Neuronal stem cell (in vitro differentiated cells): ENCODE measurements at places on chromosomes 7 and 10.

DNA sequence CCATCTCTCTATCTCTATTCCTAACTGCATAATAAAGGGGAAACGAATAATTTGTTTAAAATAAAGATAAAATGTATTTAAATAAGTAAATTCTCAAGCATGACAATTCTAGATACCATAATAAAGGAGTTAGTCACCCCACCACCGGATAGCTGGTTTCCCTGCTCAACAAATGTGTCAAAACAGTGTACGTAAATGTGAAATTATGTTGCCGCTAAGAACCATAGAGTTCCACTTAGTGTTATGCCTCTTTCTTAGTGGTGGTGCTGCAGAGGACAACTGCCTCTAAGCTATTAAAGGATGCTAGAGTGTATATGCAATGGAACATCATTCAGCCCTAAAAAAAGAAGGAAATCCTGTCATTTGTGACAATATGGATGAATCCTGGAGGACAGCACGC, 42.4 kb downstream of the SMKR1 start:
- no peak overlapping the region for H3K27ac ChIP-seq
- H3K4me1 ChIP-seq = peaks cover 4% of the 10 kb centered on the region
- no peak overlapping the region for H3K4me3 ChIP-seq

DNA sequence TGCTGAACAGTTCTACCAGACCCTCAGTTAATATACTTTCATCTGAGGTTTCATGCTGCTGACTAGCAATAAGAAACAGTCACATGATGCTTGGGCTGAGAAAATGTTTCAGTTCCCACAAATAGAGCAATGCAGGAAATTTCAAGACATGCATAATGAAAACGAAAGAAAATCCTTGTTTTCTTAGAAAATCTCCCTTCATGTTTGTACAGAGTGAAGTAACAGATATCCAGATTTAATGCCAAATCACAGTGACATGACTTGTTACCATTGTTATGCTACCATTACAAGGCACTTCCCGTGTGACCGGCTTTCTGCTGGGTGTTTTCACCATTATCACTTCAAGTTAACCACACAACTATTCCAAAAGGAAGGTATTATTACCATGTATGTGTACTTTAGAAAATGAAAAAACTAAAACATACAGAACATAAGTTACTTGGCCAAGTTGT, 121.7 kb downstream of the DOCK4 start:
- H3K4me1 ChIP-seq = no peaks in the 10 kb centered on the region
- H3K27ac ChIP-seq = no peak overlapping the region
- H3K27me3 ChIP-seq = no peaks in the 10 kb centered on the region

- H3K4me1 ChIP-seq = no peaks in the 10 kb centered on the region
- no peak overlapping the region for H3K27ac ChIP-seq
- H3K4me3 ChIP-seq = no peak overlapping the region
Observed at GRCh38 chr7:73865738-73866445, 4.9 kb downstream of the TMEM270 start.

DNA sequence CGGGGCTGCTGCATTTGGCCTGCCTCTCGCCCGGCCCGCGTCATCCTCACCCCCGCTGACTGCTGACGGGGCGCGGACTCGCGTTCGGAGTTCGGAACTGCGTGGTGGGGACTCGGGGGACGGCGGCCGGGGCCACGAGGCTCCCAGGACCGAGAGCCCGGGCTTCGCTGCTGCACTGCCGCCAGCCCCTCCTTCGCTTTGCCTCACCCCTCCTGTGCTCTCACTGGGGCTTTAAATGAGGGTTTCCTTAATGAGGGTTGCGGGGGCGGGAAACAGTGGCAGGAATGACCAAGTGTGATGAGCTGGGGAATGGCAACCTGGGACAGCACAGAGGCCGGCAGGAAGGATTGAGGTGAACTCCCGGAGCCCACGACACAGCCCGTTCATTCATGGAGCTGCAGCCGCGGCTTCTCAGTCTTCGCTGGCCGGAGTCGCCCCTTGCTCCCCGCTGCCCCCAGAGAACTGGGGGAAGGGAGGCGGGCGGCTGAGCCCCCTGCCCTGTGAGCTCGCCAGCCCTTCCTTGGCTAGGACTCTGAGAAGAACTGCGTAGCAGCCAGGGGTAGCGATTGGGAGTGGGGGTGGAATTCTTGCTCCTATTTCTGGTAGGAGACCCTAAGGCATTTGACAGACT, 1.5 kb upstream of the LRRC4 start:
- peak overlapping the region; percentile 89 for H3K27ac ChIP-seq
- peak overlapping the region; percentile 80 for H3K4me3 ChIP-seq
- peak; percentile 51 for DNase-seq
- H3K27me3 ChIP-seq = no peaks in the 10 kb centered on the region
- peaks cover 23% of the 10 kb centered on the region for H3K36me3 ChIP-seq

DNA sequence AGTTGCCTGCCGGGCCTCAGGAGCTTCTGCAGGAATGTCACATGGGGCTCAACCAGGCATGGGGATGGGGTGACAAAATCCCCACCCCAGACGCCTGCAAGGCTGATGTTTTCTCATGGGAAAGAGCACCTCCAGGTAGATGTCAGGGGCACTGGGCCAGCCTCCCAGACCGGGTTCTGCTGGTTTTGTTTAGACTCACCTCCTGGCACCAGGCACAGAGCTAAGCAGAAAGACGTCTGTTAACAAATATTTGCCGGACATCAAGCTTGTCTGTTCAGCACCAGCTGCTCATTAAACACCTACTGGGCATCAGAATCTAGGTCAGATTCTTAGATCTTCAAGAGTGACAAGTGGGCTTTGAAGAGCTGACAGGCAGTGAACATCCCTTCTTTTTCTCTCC, 34.9 kb upstream of the TCERG1L start:
- H3K36me3 ChIP-seq = no peaks in the 10 kb centered on the region
- no peaks in the 10 kb centered on the region for H3K4me1 ChIP-seq
- H3K27me3 ChIP-seq = no peaks in the 10 kb centered on the region
- no peak overlapping the region for H3K4me3 ChIP-seq
- H3K27ac ChIP-seq = no peak overlapping the region
